ENCODE measurements at places on chromosomes 3 and 15.

DNA sequence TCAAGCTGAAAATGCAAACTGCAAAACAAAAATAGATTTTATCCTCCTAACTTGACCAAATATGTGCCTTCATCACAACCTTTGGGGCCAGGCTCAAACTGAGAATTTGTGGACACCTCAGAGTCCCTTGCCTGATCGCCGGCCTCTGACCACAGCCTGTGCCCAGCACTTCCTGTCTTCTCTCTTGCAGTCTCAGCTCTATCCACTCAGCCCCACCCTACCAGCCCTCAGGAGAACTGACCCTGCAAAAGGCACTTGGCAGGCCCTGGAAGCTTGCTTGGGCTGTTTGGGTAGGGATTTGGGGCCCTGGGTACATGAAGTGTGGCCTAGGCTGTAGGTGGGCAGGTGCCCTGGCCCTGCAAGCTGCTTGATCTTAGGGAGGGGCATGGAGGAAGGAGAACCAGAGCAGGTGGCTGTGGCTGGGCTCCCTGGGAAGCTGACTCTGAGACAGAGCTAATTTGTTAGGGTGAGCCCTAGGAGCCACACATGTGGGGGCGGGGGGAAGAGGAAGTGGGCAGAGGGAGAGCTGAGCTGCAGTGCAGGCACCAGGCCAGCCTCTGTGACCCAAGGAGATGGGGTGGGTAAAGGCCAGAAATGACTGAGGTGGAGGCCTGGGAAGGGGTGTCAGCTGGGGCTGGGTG, 8.6 kb downstream of the CLEC3B start:
- peak; percentile 77 for DNase-seq

- DNase-seq = no peak
These were observed 127.6 kb upstream of the MEF2A start for GRCh38 chr15:99438224-99438585.

DNA sequence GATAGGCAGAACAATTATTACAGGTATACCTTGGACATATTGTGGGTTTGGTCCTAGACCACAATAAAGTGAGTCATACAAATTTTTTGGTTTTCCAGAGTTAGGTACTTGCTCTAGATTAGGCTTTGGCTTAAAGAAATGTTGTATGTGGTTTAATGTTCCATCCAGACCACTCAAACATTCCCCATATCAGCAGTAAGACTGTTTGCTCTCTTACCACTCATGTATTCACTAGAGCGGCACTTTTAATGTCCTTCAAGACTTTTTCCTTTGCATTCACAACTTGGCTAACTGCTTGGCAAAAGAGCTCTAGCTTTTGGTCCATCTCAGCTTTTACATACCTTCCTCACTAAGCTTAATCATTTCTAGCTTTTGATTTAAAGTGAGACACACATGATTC, 250.5 kb upstream of the SETMAR start:
- DNase-seq = no peak

GRCh38 chr15:60551781-60552161, 72.8 kb upstream of the ICE2 start:
- DNase-seq = no peak

DNA sequence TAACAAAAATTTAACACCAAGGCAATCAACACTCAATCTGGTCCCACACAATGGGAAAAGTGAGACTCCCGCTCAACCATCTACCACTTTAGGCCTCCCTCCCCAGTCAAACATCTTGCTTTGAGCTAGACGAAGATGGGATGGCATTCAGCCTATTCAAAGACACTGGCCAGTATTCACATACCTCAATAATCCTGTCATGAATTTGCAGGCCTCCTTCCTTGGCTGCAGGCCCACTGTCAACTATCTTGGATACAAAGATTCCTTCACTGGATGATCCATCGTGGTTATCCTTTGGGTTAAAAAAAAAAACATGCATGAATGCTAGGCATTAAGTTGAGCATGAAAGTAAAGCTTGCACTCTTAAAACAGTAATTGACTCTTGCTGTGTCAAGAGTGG, 22.6 kb downstream of the PDZRN3 start:
- no peak for DNase-seq

Measured in inflammatory macrophage treated with lipopolysaccharide for 1 hour (primary cell).